ENCODE measurements at places on chromosomes 13 and 19.

DNA sequence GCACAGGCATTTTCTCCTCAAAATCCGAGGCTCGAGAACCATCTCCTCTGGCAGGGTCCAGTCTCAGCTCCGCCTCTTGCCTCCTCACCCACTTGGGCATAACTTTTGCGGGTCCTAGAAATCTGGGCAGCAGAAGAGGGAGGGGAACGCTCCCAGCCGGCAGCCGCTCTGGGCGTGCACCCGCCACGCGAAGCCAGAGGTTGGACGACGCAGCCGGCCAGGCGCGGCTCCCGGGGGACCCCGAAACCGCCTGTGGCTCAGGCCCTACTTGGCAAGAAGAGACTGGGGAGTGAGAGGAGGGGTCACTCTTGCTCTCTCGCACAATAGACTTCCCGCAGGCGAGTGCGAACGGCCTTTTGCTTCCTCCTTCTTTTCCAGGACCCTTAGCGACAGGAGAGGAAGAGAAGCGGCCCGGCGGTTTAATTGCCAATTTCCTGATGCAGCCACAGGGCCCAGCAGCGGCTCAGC, 6.0 kb upstream of the SOX1 start:
- no peak for DNase-seq

GRCh38 chr13:113901231-113901630, 37.4 kb upstream of the GAS6 start:
- DNase-seq = no peak

- DNase-seq = no peak
These were observed 13.4 kb downstream of the MBD3L2B start for GRCh38 chr19:7007859-7008258.

DNA sequence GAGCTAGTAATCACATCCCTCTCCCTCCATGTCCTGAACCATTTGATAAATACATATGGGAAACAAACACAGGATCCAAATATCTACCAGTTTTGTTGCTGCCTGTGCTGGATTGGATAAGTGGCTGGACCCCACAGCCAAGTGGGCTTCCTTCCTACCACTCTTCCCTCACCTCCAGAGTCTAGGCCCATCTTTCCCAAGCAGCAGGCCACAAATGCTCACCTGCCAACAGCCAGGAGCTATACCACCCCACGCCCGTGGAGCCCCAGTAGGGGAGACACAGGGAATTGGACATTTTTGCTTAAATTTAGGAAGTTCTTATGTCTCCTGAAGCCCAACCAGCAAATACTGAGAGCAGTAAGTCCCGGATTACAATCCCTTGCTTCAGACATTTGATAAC, 55.8 kb downstream of the HSPH1 start:
- no peak for DNase-seq

DNA sequence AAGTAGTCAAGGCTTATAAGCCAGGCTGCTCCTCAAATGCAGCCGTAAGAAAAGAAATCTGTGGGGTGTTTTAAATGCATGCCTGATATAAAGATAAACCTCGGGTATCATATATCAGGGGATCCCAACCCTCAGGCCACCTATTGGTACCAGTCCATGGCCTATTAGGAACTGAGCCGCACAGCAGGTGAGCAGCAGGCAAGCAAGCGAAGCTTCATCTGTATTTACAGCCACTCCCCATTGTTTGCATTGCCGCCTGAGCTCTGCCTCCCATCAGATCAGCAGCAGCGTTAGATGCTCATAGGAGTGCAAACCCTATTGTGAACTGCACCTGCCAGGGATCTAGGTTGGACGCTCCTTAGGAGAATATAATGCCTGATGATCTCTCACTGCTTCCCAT, 233.5 kb upstream of the SERP2 start:
- DNase-seq = no peak

DNA sequence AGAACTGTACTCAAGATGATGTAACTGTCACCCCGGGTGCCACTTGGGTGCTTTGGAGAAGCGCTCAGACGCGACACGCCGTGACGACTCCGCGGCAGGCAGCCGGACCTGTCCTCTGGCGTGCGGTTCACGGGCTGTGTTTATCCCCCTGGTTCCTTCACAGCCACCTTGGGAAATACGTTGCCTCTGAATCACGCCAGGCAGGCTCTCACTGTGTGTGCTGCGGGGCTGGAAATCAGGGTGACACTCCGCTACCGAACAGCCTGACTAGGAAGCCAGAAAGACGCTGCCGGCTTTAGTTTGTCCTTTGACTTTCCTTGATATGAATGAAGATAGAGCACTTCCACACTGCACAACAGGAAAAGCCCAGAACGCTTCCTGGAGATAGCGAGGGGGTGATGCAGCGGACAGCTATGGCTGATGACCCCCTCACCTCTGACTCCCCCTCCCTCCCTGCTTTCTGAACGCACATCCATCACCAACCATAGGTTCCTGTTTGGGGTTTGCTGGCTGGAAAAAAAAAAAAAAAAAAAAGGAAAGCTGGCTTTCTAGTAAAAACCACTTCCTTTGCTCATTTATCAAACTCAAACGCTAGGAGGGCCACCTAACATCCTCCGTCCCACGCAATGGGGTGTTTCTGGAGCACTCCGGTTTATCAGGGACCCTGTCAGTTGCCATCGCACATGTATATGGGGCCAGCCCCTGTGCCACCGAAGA, 3.7 kb upstream of the GP6 start:
- no peak for DNase-seq

DNA sequence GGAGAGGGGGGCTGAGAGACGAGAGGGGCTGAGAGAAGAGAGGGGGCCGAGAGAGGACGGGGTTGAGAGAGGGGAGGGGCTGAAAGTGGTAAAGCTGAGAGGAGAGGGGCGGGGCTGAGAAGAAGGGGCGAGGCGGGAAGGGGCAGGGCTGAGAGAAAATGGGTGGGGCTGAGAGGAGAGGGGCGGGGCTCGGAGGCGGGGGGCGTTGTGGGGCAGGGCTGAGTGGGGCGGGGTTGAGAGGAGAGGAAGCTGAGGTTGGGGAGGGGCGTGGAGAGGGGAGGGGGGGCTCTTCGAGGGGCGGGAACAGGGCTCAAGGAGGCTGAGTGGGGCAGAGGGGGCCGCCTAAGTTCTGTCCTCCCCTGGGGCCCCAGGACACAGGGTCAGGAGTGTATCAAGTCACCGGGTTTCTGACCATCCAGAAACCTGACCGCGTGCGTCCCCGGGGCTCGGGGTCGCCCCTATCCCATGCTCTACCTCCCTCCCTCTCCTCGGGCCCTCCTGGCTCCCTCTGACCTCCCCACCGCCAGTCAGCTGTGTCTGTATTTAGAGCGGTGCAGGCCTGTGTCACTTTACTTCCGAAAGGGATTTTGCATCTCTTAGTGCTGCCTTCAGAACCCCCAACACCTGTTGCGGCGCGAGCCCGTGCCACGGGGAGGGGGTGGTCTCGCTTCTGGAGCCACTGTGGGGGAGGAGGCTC, 38.6 kb upstream of the SEMA6B start:
- no peak for DNase-seq

DNA sequence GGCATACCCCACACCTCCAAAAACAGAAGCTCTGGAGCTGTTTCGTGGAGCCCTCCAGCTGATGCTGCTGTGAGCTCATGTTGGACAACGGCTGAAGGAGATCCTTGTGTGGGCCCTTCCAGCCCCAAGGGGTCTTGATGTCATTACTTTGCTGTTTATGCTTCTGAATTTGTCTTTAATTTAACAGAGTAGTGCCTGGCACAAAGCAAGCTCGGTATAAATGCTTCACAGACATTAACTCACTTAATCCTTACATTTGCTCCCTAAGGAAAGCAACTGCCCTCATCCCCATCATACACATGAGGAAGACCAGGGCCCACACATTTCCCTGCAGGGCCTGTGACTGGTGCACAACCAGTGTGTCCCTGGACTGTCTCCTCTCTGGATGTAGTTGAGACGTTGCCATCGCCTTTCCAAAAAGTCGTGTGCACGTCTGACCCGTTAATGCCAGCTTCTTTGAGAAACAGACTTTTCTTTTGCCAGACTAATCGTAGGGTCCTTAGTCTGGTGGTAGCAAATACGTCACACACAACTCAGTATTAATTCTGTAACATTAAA, 7.6 kb downstream of the COL4A1 start:
- no peak for DNase-seq

Data from fibroblast of skin of left quadriceps (primary cell).